ENCODE measurements at places on chromosomes 2 and 18.

GRCh38 chr18:39313992-39314391 is 1748.4 kb upstream of the CELF4 start:
- no peaks in the 10 kb centered on the region for H3K27me3 ChIP-seq
- no peaks in the 10 kb centered on the region for H3K4me1 ChIP-seq
- no peaks in the 10 kb centered on the region for H3K36me3 ChIP-seq
- DNase-seq: no peak
- H3K4me3 ChIP-seq: no peak overlapping the region

- DNase-seq: peak; percentile 38
- no peaks in the 10 kb centered on the region for H3K4me1 ChIP-seq
- no peaks in the 10 kb centered on the region for H3K36me3 ChIP-seq
- peak overlapping the region; percentile 88 for H3K27ac ChIP-seq
- peak overlapping the region; percentile 88 for H3K4me3 ChIP-seq
- H3K27me3 ChIP-seq: no peaks in the 10 kb centered on the region
Observed at GRCh38 chr2:238060096-238060541, 682 bp upstream of the SCLY start.

- DNase-seq: no peak
- no peaks in the 10 kb centered on the region for H3K36me3 ChIP-seq
- H3K27me3 ChIP-seq: no peaks in the 10 kb centered on the region
- no peaks in the 10 kb centered on the region for H3K4me1 ChIP-seq
Observed at GRCh38 chr2:183347969-183348368, 223.7 kb downstream of the NUP35 start.

DNA sequence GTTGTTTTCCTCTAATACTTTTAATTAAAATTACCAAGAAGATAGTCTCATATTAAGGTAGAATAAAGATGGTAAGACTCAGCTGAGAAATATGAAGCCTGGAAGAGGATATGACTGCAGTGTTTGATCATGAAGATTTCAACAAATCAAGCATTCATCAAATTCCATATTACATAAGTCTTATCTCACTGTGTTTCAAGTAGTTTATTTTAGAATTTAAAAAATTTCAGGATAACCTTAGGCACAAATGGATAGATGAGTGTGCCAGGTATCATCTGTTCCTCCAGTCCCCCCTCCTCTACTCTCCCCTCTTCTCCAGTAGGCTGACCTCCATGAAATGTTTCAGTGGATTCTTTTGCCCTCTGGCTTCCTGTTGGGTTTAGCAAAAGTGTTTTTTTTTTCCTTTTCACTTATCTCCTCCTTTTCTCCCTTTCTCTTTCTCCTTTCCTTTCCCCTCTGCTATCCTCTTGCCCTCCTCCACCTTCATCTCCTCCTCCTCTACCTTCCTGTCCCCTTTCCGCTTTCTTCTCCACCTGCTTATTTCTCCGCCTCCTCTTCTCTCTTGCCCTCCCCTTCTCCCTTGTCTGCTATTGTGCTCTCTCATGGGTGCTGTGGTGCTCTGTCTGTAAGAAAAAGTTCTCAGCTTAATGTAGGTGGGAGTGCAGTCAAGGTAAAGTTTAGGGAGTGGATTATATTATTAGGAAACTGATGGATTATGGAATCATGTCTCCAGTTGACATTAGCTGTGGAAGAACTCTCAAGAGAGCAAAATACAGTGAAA is 72.8 kb downstream of the ABI2 start:
- H3K36me3 ChIP-seq: no peaks in the 10 kb centered on the region
- no peak for DNase-seq

- no peaks in the 10 kb centered on the region for H3K36me3 ChIP-seq
- peaks cover 9% of the 10 kb centered on the region for H3K4me1 ChIP-seq
- H3K27ac ChIP-seq: peak overlapping the region; percentile 9
- no peak overlapping the region for H3K4me3 ChIP-seq
- DNase-seq: peak; percentile 80
- no peaks in the 10 kb centered on the region for H3K27me3 ChIP-seq
Observed at GRCh38 chr2:69017080-69017479, 4.1 kb downstream of the ANTXR1 start.

GRCh38 chr2:195602687-195603086 is 54.3 kb upstream of the SLC39A10 start:
- H3K4me1 ChIP-seq: no peaks in the 10 kb centered on the region
- no peaks in the 10 kb centered on the region for H3K27me3 ChIP-seq
- no peak overlapping the region for H3K27ac ChIP-seq
- H3K36me3 ChIP-seq: no peaks in the 10 kb centered on the region

GRCh38 chr18:32139835-32140283 is 48.2 kb downstream of the RNF138 start:
- no peak overlapping the region for H3K27ac ChIP-seq
- no peaks in the 10 kb centered on the region for H3K27me3 ChIP-seq
- H3K36me3 ChIP-seq: no peaks in the 10 kb centered on the region
- no peak for DNase-seq

- peaks cover 11% of the 10 kb centered on the region for H3K4me1 ChIP-seq
- no peaks in the 10 kb centered on the region for H3K27me3 ChIP-seq
- DNase-seq: no peak
- H3K36me3 ChIP-seq: no peaks in the 10 kb centered on the region
- no peak overlapping the region for H3K4me3 ChIP-seq
- H3K27ac ChIP-seq: no peak overlapping the region
Observed at GRCh38 chr2:98561018-98561417, 47.3 kb downstream of the COA5 start.

GRCh38 chr2:210262036-210262435 is 36.8 kb upstream of the ACADL start:
- no peak overlapping the region for H3K4me3 ChIP-seq
- H3K27me3 ChIP-seq: no peaks in the 10 kb centered on the region
- no peaks in the 10 kb centered on the region for H3K4me1 ChIP-seq
- no peak overlapping the region for H3K27ac ChIP-seq

GRCh38 chr2:214742119-214742518 is 67.4 kb downstream of the BARD1 start:
- no peak overlapping the region for H3K27ac ChIP-seq
- H3K27me3 ChIP-seq: no peaks in the 10 kb centered on the region
- no peaks in the 10 kb centered on the region for H3K36me3 ChIP-seq
- H3K4me1 ChIP-seq: no peaks in the 10 kb centered on the region
- DNase-seq: no peak

DNA sequence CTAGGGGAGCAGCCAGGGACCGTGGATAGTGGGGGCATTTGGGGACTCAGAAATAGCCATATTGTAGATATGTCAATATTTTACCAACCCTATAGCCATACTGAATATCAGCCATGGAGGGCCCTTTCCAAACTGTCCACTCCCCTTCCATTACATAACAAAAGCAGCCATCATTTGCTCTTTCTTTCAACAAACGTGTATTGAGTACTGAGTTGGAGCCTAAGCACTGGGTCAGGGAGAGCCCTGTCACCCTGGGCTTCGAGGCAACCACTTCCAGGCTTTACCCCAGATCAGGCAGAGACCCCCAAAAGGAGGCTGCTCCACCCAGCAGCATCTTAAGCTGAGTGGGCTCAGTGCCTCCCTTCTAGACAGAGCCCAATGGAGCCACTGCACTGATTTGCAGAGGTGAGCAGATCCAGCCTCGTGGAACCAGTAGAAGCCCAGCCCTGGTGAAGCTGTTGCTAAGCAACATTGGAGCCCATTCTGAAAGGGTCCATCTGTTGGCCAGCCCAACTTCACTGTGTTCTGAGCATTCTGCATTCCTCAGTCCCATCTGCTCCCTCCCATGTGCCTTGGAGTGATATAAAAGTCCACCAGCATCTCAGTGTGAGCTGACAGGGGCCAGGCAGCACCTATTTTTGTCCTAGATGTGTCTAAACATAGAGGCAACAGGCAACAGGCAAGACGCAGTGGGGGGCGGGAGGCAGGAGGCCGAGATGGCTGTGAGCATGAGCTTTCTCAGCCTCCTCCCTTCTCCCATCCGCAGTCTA is 112.1 kb downstream of the PLB1 start:
- H3K4me3 ChIP-seq: no peak overlapping the region
- no peak overlapping the region for H3K27ac ChIP-seq
- no peak for DNase-seq
- H3K4me1 ChIP-seq: no peaks in the 10 kb centered on the region
- H3K36me3 ChIP-seq: no peaks in the 10 kb centered on the region
- no peaks in the 10 kb centered on the region for H3K27me3 ChIP-seq

DNA sequence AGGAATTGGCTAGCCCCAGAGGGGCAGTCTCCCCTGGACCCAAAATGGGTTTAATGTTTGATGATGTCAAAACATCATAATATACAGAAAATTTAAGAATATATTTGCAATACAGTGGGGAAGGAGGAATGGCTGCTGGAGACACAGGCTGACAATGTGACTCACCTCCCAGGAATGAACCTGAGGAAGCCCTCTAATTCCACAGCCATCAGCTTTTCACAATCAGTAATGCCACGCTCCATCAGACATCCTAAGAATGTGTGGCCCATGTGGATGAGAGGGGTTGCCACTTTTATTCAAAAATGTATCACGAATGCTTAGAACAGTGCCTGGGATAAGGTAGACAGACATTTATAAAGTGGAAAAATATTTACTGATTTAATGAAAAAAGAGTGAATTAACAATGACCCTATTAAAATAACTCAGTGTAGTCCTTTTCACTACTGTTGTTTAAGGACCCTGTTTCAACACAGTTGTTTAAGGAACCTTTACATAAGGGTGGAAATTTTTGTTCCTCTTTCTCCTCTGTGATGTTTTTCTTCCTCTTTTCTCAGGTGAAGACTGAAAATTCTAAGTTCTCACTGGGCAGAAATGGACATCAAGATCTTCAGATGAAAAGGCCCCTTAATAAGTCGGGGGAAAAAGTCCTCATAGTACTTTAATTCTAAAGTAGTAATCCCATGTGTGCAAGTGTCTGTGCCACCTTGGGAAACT is 17.5 kb upstream of the TMEM163 start:
- no peaks in the 10 kb centered on the region for H3K4me1 ChIP-seq
- peak; percentile 89 for DNase-seq
- no peaks in the 10 kb centered on the region for H3K27me3 ChIP-seq

GRCh38 chr2:19649142-19649541 is 252.6 kb downstream of the TTC32 start:
- peak; percentile 79 for DNase-seq
- no peaks in the 10 kb centered on the region for H3K27me3 ChIP-seq
- peaks cover 17% of the 10 kb centered on the region for H3K4me1 ChIP-seq
- peak overlapping the region; percentile 30 for H3K27ac ChIP-seq
- H3K4me3 ChIP-seq: no peak overlapping the region

DNA sequence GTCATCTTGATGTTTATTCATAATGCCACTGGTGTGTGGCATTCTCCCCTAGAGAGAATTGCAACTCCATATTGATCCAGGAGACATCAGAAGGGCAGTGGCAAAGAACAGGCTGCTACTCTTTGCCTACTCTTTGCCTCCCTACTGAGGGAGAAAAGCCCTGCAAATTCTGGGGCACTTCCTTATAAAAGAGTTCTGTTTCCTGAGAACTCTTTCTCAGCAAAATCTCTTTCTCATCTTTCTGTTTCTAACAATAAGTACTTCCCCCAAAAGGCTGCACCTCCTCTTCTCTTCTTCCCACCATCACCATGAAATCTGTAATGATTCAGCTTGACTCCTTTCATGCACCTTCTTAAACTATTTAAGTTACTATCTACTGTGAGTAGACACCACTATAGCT is 270.3 kb downstream of the MREG start:
- no peaks in the 10 kb centered on the region for H3K4me1 ChIP-seq
- no peak overlapping the region for H3K27ac ChIP-seq
- no peaks in the 10 kb centered on the region for H3K36me3 ChIP-seq
- no peaks in the 10 kb centered on the region for H3K27me3 ChIP-seq

GRCh38 chr2:217941886-217942728 is 60.7 kb downstream of the TNS1 start:
- H3K27me3 ChIP-seq: no peaks in the 10 kb centered on the region
- peaks cover 36% of the 10 kb centered on the region for H3K4me1 ChIP-seq
- peak overlapping the region; percentile 12 for H3K4me3 ChIP-seq
- no peak for DNase-seq
- peaks cover 2% of the 10 kb centered on the region for H3K36me3 ChIP-seq

DNA sequence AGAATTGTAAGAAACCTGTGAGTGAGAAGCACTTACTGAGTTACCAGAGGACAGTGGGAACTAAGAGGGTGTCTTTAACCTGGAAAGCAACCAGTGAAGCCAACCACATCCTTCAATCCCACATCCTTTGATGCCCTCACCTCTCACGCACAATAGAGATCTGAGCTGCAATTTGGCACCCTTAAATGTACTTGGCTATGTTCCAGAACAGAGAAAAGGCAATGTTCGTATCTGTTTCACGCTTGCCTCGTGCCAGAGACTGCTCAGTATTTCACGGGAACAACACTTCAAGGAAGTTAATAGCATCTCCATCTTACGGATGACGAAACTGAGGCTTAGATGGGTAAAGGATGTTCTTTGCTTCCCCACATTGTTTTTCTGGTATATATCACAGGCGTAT is 167.4 kb downstream of the DPP10 start:
- no peak for DNase-seq
- H3K4me1 ChIP-seq: no peaks in the 10 kb centered on the region
- H3K36me3 ChIP-seq: no peaks in the 10 kb centered on the region
- H3K27ac ChIP-seq: no peak overlapping the region
- no peak overlapping the region for H3K4me3 ChIP-seq
- no peaks in the 10 kb centered on the region for H3K27me3 ChIP-seq

DNA sequence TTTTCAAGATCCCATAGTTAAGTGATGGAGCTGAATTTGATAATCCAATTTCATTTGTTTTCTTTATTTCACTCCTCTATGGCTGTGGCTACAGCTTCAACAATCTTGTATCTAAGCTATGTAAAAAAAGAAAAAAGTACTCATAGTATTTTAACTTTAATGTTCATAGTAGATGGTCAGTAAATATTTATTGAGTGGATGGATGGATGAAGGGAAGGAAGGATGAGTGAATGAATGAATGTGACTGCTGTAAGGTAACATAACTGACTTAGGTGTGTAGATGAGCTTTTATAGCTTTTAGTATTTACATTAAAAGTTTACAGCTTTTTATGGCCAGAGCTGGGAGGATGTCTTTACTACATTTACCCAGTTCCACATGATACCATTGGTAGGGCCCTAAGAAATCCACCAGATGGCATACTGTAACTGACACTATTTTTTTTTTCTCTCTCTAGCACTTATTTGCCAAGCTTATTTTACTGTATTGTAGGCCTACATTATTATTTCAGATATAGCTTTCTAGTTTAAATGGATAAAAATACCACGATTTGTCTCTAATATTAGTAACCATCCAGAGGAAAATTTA is 13.4 kb upstream of the HRH4 start:
- DNase-seq: no peak
- H3K36me3 ChIP-seq: peaks cover 3% of the 10 kb centered on the region
- no peaks in the 10 kb centered on the region for H3K4me1 ChIP-seq

- H3K36me3 ChIP-seq: no peaks in the 10 kb centered on the region
- no peak overlapping the region for H3K4me3 ChIP-seq
- DNase-seq: no peak
- H3K27me3 ChIP-seq: no peaks in the 10 kb centered on the region
- no peaks in the 10 kb centered on the region for H3K4me1 ChIP-seq
Observed at GRCh38 chr2:179344970-179345369, 80.3 kb upstream of the SESTD1 start.
